Stimulated activated CD4-positive, alpha-beta T cell treated with anti-CD3 and anti-CD28 coated beads, Interleukin-2, amount 100 ng/mL, for 24 hours (primary cell): ENCODE measurements at places on chromosomes 1 and 21.
A peak's percentile ranks its signal among the peaks of the same experiment; 100 is the strongest.

DNA sequence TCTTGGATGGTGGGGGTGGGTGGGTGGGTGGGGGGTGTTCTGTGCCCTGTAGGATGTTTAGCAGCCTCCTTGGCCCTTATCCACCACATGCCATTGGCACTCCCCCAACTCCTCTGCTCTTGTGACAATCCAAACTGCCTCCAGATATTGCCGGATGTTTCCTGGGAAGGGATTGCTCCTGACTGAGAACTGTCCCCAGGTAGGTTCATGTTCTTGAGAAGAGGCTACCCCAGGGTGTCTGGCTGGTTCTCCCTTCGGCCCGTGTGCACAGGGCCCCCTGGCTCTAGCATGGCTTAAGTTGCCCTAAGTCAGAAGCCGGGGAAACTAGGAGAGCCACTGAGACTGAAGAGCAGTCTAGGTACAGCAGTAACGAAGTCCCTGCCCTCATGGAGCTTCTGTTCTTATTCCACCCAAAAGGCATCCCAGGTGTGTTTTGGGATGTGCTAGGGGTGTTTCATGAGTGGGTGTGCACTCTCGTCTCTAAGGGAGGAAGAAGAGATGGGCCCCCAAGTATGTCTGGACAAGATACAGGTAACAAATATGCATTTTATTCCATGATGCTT, 19.8 kb upstream of the THRAP3 start:
- no peak for DNase-seq

DNA sequence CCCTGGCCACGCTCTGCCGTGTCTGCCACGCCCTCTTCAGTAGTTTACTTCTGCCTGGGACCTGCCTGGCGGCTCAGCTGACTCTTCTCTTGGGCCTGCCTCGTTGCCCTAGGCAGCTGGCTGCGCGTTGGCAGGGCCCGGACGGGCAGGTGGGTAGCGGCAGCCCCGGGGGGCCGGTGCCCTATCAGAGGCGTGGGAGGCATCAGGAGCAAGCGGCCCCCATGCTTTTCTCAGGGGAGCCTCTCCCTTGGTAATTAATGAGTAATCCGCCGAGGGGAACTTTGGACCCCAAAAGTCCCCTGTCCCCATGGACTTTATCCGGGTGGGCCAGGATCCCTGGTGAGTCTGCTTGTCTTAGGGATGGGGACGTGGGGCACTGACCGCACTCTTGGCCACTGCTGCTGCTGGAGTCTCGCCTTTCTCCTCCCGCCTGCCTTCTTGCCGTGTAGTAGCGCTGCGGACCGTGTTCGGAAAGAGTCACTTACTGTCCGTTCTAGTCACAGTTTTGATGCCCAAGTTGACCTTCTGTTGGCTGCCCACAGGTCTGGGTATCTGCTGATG, 22.7 kb downstream of the SKI start:
- no peak for DNase-seq

DNA sequence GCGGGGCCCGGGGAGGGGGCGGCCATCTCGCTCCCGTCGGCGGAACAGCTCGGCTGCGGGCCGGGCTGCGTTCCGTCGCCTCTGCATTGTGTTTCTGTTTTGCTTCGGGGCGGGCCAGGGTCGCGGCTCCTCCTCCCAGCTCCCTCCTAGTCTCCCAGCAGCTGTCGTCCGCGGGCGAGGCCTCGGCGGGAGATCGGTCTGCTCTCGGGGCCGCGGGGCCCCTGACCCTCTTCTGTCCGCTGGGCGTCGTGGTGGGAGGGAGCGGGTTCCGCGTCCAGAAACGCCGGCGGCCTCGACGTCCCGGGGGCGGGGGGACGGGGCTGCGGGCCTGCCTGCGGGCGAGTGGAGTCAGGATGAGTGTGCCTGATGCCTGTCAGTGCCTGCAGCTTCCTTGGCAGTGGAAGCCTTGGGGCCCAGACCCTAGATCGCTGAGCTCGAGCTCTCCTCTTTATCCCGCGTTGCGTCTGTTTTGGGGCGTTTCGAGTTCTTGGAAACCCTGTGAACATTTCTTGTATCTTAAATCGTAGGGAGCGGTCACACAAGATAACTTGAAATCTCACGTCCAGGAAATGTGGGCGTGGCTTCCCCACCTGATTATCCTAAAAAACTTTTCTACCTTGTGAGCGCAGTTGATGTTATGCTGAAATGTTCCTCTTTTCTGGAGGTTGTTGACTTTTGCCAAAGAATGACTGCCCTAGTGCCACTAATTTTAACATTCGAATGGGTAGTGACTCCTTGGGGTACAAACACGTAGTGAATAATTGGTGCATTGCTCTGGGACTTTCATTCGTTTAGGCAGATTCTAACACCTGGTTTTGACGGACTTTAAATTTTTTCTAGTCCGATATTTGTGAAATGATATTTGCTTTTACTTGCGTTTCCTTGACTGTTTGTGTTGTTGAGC, 676 bp downstream of the MORC3 start:
- peak; percentile 74 for DNase-seq

- DNase-seq, result no peak
These were observed 8.4 kb upstream of the GALNT2 start for GRCh38 chr1:230058626-230059025.

- DNase-seq, result peak; percentile 60
These were observed 104.0 kb upstream of the OLIG2 start for GRCh38 chr21:32921632-32922230.

- no peak for DNase-seq
These were observed 807.4 kb upstream of the ADGRL2 start for GRCh38 chr1:80993154-80993980.

DNA sequence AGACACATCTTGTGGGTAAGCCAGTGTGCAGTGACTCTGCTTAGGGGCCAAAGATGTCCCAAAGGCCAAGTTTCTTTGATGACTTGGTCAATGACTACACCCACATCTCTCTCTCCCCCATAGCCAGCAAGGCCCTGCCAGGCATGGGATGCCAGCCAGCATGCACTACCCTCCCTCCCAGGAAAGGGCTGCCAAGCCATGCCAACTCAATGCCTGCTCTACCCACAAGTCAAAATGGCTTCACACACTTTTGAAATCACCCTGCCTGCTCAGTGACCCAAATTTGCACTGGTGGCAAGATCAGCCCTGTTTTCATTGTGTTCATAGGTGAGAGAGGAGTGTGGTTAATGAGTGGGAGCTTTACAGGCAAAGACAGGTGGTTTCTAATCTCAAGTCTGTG, 112.5 kb downstream of the MATN1 start:
- no peak for DNase-seq

- no peak for DNase-seq
These were observed 98.4 kb downstream of the DIRAS3 start for GRCh38 chr1:67952071-67952470.

DNA sequence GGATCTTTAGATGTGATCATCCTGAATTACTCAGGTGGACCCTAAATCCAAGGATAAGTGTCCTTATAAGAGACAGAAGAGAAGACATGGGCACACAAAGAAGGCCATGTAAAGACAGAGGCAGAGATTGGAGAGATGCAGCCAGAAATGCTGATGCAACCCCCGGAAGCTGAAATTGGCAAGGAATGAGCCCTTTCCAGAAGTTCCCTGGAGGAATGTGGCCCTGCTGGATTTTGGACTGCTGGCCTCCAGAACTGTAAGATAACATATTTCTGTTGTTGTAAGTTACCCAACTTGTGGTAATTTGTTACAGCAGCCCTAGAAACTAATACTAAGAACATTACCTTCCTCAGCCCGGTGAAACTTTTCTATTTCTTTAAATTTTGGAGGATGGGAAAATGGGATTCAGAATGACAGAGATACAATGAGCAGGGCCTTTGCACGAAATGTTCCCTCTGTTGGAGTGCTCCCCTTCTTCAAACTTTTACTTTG, 11.2 kb upstream of the PLPP3 start:
- no peak for DNase-seq

DNA sequence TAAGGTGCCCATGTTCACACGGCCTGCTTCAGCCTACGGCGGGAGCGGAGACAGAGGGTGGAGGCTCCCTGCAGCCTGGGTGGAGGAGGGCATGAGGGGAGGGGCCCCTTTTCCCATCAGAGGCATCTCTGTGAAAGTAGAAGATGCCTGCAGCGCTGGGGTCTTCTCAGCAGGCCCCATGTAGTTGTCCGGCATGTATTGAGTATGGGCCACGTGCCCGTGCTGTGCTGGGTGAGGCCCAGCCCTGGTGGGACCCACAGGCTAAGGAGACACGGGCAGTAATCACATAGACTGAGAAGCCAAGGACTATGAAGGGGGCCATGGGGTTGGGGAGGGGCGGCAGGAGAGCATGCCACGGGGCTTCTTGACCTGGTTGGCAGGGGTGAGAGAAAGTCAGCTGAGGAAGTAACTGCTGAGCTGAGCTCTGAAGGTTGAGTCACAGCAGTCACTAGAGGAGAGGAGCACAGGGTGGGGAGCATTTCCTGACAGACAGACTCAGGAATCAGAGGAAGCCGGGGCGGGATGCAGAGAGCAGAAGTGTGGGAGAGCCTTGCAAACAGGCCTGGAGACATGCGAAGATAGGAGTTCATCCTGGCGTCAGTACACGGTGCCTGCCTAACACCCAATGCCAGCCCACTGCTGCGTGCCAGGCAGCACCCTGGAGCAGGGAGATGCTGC, 21.6 kb downstream of the PSEN2 start:
- DNase-seq, result no peak

DNA sequence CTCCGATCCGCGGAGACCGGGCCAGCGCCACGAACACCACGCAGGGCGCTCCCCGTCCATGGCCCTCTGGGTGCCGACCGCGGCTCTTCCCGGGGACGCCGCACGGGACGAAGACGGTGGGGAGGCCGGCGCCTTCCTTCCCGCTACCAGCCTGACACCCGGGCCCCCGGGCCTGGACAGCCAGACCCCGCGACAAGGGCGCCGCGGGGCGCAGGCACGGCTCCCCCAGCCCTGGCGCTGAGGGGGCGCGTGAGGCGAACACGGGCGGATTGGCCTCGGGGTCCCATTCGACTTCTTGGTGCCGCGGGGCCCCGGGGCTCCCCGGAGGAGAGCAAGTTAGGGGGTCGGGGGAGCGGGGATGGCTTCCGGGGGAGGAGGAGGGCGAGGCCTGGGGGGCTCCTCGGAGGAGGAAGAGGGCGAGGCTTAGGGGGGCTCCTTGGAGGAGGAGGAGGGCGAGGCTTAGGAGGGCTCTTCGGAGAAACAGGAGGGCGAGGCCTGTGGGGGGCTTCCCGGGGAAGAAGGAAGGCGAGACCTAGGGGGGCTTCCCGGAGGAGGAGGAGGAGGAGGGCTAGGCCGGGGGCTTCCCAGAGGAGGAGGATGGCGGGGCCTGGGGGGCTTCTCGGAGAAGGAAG, 537 bp upstream of the KLHL17 start:
- DNase-seq, result no peak

DNA sequence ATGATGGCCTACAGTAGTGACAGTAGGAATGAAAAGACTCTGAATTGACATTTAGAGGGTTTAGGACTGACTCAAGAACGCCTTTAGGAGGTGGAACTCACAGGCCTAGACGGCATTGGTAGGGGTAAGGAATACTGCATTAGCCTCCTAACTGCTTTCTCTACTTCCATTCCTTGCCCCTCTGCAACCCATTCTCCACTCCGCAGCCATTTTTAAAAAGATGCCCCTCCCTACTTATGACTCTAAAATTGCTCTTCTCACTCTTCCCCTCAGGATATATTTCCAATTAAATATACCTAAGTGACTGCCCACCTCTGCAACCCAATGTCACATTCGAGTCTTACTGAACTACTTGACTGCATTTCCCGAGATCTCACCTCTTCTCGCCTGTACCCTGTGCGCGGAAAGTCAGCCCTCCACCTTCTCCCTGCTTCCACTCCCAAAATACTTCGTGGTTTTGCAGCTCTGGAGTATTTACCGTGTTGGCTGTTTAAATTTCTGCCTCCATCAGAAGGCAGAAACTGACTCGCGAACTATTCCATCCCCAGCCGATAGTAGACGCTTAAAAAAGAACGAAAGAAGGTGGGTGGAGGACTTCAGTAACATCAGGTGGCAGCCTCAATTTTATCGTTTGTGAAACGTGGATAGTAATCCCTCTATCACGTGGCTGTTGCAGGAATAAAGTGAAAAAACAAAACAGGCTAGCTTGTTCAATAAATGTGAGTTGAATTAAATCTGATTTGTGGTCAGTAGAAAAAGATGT, 1.1 kb upstream of the YBX1 start:
- DNase-seq, result peak; percentile 37

DNA sequence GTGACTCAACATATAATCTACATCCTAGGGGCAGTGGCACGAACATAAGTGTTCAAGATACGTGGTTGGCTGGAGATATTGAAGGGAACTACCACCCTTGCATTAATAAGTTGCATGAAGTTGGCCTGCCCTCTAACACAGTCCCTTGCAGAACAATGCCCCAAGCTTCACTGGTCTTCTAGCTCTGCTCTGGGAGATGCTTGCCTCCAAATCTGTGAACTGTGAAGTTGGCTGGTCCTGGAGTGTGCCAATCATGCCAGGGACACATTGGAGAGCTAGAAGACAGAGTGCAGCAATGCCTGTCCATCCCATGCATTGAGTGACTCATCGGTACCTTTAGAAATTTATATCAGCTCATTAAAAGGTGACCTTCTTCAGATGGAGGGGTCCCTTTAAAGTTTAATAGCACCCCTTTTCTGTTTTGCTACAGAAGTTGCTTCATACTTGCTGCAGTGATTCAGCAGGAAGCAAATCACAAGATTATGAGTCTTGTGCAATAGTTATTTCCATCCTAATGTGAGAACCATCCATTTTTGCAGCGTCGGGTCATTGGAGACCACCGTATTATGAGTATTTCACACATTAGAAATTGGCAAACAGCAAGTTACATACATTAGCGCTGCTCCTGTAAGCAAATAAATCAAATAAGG, 55.2 kb upstream of the KAZN start:
- no peak for DNase-seq

- DNase-seq, result no peak
These were observed 171.8 kb downstream of the PHTF1 start for GRCh38 chr1:113587475-113587874.

DNA sequence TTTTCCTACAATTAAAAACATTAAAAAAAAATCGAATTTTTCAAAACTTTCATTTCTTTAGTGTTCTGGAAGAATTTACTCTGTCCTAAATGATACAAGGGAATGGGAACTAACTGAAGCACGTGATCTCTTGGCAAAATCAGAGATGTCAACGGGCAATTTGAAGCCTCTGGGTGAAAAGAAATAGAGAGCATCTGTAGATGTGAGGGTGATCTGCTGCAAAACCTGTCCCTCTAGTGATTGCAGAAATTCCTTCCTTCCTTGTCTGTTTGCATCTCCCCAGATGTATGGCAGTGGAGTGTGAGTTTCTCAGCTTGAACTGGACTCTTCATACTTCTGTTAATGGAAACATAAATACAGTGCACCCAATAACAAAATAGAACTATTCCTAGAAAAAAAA, 100.5 kb upstream of the S1PR1 start:
- no peak for DNase-seq
